GM13976 (cell line): ENCODE measurements at places on chromosomes 3 and 15.

GRCh38 chr3:29281344-29282241 is 722 bp downstream of the RBMS3 start:
- DNase-seq = peak; percentile 19

DNA sequence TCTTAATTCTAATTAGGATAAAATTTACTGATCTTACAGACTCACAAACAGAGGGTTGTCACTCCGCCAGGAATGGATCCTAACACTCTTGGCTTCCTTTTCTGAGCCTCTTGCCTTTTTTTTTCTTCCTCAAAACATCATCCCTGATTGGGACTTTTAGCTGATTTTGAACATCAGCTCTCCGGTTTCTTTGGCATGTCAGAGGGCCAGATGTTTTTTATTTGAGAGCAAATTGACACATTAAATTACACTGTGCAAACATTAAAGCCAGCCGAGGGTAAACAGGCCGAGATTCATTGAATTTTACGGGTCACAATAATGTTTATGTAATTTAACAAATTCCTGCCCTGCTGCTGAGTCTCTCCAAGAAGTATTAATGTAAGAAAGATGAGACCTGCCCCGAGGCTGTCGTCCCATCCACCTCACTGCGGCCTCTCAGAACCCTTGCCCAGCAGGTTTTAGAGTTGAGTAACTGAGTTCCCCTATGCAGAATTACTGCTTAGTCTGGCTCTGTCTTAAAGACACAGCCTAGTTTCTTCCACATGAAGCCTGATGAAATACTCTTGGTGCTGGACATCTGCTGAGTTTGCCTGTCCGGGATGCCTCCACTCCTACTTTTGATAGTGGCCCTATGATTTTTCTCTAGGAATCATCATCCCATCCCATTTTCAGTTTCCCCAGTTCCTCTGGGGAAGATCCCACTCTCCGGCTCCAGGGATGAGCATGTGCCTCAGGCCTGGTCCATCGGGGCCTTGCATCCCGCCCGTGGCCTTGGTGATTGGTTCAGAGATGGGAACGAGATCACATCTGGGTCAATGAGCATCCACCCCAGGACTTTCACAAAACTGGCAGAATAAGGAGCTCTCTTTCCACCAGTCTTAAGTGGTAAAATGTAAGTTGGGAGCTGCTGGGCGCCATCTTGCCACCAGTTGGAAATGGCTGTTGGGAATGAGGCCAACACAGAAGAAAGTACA is 226.6 kb upstream of the TLE3 start:
- DNase-seq = no peak

GRCh38 chr3:159632851-159633250 is 355.8 kb upstream of the IL12A start:
- no peak for DNase-seq

DNA sequence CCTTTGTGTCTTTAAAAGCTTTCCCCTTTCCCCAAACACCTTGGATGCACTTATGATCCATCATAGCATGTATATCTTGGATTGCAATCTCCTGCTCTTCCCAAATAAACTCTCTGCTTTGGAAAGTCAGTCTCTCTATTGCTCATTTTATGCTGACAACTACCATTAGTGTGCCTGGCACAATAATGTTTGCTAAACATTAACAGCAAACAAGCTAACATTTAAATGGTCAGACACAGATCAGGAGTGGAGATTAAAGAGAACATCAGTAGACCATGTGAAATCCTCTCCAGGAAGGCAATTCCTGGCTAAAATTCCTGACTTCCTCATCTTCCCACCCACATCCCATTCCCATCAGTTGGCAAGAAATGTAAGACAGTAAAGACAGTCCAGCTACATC is 44.3 kb upstream of the EIF1B start:
- no peak for DNase-seq

GRCh38 chr3:155640098-155640497 is 104.8 kb downstream of the PLCH1 start:
- DNase-seq = no peak

- no peak for DNase-seq
These were observed 10.6 kb downstream of the SETMAR start for GRCh38 chr3:4313606-4314293.

GRCh38 chr15:73996267-73996666 is 1.8 kb downstream of the PML start:
- DNase-seq = no peak

- no peak for DNase-seq
These were observed 125.4 kb downstream of the VGLL3 start for GRCh38 chr3:86865506-86865905.

DNA sequence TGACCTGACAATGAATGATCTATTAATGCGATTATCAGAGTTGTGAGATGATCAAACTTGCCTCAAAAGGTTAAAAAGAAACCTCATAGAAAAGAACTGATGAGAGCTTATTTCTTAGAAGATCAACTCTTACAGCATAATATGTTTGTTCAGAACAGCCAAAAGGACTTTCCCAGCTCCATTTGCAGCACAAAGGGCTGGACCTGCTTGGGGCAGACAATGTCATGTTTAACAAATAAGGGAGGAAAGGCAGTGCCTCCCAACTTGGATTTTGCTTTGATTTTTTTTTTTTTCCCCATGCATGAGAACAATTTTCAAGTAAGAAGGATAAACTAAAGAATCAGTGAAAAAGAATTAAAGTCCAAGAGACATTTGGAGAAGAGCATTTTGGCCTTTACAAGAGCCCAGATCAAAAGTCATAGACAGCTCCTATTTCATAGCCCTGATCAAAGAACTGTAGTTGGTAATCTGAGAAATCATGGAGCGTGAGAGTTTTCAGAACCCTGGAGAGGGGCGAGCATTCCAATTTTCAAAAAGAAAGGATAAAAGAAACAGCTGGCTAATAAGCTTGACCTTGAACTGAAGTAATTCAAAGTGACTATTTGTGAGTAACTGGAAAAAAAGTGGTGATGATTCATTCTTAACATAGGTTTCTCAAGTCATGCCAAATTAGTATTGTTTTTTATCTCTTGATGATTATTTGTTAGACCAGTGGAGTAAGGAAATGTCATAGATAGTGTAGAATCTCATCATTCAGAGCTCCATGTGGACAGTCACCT is 136.0 kb upstream of the CFAP20DC start:
- DNase-seq = no peak

GRCh38 chr3:76501315-76501714 is 538.6 kb upstream of the ROBO2 start:
- DNase-seq = no peak

- DNase-seq = no peak
These were observed 122.3 kb upstream of the PTPRG start for GRCh38 chr3:61439122-61439458.

DNA sequence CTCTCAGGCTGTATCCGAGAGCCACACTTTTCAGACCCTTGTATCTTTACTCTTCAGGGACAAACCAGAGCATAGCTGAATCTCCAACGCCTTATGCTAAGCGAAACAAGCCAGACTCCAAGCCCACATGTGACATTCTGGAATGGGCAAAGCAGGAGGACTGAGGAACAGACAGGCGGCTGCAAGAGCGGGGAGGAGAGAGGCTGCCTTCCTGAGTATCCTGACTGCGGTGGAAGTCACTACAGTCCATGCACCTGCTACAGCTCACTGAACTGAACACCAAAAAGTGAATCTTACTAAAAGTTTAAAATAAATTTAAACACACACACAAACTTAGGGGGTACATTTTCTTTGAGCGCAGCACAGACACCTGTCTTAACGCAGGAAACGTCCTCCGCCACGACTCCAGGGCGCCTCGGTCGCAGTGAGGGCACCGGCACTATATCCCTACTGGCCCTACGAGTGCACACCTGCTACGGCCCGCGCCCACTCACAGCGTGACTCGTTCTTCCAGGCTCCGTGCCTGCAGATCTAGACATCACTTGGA is 1.4 kb downstream of the CYFIP1 start:
- DNase-seq = no peak

DNA sequence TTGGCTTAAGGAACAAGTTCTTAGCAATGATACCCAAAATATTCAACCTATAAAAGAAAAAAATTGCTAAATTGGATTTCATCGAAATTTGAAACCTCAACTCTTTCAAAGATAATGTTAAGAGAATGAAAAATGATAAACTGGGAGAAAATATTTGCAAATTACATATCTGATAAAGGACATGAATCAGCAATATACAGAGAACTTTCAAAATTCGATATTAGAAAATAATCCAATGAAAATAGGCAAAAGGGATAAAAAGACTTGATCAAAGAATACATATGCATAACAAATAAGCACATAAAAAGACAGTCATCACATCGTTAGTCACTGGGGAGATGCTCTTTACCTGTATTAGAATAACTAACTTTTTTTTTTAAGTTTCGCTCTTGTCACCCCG is 73.0 kb upstream of the NEO1 start:
- no peak for DNase-seq

- DNase-seq = no peak
These were observed 707.8 kb downstream of the TUSC7 start for GRCh38 chr3:117417411-117417810.

DNA sequence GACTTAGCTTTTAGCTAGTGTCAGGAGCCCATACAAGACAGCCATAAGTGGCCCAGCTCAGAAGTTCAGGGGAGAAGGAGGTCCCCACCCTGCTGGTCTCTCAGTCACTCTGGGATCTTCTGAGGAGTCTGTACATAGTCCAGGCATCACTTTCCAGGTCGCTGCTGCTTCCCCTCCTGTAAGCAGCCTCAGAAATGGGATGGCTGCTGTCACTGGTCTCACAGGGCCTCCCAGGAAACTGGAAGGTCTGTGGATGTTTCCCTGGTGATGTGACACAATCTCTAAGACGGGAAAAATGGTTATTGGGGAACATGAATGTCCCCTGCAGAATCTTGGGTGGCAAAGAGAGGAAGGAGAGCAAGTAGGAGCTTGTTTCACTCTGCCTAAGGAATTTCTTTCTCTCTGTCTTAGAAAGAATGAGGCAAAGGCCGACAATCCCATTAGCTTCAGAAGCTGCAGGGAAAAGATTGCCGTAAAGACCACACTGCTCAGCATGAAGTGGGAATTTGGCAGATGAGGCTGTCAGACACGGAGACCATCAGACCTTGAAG is 43.2 kb upstream of the TNFAIP8L3 start:
- no peak for DNase-seq

DNA sequence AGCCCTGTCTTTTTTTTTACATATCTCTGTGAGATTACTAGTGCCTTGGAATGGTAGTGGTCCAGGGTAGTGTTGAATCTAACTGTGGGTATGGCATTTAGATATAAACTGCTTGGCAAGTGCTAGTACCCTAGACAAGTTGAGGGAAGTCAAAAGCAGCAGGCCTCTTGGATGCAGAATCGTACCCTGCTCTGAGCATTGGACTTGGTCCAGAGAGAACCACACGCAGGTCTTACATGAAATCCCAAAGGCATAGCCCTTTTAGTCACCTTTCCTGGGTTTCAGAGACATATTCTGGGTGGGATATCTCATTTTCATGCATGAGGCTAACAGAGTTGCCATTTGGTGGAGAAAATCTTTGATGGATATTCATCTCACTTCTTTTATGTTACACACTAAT is 641.4 kb downstream of the PDCD6IP start:
- DNase-seq = no peak

GRCh38 chr15:40932649-40933516 is 3.7 kb downstream of the DLL4 start:
- DNase-seq = no peak

DNA sequence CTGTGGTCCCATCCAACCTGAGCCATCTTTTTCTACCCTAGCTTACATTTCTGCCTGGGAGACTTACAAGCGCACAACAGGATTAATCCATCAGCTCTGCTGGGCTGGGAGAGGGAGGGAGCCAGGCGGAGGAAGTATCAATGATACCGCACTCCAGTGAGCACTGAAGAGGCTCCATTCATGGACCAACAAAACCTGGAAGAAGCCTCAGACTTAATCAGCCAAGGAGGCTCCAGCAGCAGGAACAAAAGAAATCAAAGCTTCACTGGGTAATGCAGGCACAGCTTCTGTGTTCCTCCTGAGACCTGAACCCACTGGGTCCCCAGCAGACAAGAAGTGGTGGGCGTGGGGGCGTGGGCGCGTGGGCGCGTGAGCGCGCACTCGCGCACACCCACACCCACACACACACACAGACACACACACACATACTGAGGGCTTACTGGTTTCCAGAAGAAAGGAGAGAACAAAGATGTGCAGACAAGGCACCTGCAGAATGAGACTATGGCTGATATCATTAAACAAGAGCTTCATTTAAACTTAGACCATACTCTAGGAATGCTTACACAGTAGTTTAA is 87.0 kb upstream of the BOC start:
- DNase-seq = no peak

DNA sequence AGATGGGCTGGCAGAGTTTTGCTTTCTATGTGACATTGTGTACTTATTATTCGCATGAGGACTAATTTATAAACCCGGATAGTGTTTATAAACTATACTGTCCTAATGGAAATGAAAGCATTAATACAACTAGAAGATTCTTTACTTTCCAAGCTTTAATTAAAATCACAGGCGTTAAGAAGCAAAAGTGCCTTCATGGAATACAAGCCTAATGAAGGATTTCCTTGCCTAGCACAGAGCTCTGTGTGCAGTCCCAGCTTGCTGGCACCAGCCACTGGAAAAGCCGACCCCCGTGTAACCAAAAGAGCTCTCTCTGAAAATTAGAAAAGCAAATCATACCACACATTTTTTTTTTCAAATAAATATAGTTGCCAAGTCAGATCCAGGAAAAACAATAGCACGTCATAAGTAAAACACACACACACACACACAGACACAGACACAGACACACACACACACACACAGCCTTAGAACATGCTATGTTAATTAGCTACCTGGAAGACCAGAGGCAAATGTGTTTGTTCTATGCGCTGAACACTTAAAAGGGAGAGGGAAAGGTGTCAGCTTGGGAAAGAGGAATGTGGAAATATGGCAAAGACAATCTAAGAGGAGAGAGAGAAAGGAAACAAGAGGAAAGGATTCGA is 1084.2 kb downstream of the TUSC7 start:
- DNase-seq = no peak

DNA sequence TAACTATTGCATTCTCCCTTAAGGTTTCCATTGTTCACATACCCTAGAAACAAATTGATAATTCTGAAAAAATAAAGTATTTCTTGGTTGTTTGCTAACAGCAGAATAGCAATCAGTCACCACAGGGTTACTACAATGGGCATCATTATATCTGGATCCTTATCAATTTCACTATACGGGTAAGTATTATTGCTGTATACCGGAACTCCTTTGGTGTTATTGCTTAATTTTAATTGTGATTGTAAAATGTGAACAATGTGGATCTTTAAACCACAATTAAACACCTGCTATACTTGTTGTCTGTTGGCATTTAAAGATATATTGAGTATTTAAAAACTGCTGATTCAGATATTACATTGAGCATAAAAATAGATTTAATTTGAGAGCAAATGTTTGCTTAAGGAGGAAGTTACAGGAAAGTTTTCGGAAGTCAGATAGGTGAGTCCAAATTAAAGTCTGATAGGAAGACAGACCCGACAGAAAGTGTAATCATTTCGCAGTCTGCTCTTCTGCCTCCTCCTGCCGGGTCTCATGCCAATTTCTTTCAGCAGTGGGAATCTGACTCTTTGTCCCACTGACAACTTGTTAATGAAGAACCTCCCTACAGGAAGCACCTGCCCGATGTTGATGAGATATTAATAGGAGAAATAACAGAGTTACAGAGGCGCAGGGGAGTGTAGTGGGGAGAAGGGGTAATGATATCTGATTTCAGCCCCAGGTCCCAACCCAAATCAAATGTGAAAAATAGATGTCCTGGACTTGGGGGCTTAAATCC is 169.7 kb upstream of the TBC1D5 start:
- DNase-seq = no peak
